ENCODE measurements at places on chromosomes 3 and 15. TPM values are rescaled to one million over a fixed set of nuclear protein-coding genes. Genes with fewer than 3 reads are reported as not detected.

The TMEM40 gene
- total RNA-seq = not detected

The AMIGO3 gene
- total RNA-seq = 0.50 TPM

The CYP8B1 gene
- total RNA-seq = not detected

The ALAS1 gene
- total RNA-seq = 44.6 TPM

The MINAR1 gene
- 1.0 TPM for total RNA-seq

The PTX3 gene
- total RNA-seq = 276 TPM

The KNSTRN gene
- 77.2 TPM for total RNA-seq

The ERICH6 gene
- total RNA-seq = not detected

The GP9 gene
- total RNA-seq = not detected

The CDHR4 gene
- total RNA-seq = not detected

All from bronchus fibroblast of lung (primary cell).